ENCODE measurements at places on chromosomes 1 and 21.
A peak's percentile ranks its signal among the peaks of the same experiment; 100 is the strongest.

DNA sequence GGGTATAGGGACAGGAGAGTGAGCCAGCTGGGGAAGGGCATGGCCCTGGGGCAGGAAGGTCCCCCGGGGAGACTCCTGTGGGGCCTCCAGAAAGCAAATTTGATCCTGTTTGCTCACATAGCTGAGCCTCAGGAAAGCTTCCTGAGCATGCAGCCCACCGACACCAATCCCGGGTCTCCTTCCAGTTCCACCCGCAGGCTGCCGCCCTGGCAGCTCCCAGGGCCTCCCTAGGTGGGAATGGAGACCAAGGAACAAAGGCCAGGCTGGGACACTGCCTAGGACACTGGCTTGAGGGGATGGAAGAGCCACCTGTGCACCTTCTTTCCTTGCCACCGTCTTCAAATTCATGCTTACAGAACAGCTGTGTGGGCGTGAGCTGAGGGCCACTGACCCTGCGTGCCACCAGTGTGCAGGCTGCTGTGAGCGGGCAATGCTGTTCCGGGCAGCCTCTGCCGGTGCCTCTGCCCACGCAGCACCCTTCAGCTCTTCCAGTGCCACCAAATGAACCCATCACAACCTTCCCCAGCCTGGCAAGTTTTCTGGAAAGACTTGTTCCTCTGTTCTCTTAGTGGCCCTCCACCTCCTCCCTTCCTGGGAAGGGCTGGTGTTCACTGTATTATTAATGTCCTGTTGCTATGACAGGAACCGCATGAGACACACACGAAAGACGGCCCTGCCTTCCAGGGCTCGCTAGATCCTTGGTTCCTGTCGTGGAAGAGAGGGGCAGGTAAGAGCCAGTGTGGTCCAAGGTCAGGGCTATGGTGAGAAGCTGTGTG lies 53.6 kb downstream of the ACBD3 start:
- DNase-seq, result peak; percentile 13

DNA sequence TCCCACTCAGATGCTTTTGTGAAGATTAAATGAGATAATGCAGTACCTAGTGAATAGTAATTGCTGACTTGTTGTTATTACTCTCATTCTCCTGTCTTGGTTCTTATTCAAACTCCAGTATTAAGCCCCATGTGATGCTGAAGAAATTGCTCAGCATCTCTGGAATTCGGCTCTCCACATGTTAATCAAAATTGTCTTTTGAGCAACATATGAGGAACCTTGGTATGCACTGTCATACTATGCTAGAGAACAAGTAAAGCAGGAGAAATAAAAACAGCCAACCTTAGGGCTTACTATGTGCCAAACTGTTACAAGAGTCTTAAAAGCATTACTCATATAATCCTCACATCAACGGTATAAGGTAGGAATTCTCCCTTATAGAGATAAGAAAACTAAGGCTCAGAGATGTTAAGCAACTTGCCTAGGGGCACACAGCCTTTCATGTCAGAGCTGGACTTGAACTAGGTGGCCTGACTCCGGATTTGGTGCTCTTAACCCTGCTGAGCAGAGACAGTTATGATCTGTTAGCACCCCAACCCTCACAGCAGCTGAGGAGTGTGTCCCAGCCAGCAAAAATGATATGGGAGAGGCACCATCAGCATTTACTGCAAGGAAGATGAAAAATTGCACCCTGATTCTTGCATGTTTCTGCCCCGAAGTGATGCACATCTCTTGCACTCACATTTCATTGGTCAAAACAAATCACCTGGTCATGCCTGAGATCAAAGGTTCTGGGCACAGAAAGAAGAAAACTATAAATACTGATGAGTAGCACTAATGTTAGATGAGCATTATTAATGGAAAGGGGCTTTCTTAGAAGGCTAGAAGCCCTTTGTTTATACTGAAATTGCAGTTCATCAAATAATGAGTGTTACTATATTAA lies 102.3 kb downstream of the OMA1 start:
- DNase-seq, result no peak

GRCh38 chr1:180312926-180313325 lies 82.9 kb downstream of the LHX4 start:
- no peak for DNase-seq

- DNase-seq, result no peak
Measured at GRCh38 chr1:94863297-94863911, 43.2 kb downstream of the SLC44A3 start.

DNA sequence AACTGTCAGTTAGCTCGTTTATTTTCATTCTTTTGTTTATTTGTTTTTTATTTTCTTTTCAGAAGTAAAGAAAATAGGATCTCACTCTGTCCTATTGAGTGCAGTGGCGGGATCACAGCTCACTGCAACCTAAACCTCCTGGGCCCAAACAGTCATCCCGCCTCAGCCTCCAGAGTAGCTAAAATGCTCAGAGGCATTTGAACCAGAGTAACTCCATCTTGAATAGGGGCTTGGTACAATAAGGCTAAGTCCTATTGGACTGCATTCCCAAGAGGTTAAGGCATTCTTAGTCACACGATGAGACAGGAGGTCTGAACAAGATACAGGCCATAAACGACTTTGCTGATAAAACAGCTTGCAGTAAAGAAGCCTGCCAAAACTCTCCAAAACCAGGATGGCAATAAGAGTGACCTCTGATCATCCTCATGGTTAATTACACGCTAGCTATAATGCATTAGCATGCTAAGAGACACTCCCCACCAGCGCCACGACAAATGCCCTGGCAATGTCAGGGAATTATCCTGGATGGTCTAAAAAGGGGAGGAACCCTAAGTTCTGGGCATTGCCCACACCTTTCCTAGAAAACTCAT lies 13.1 kb upstream of the COP1 start:
- no peak for DNase-seq

- no peak for DNase-seq
Measured at GRCh38 chr1:72481420-72481970, 199.2 kb upstream of the NEGR1 start.

GRCh38 chr1:40383095-40383487 lies 9.6 kb downstream of the SMAP2 start:
- peak; percentile 48 for DNase-seq

- no peak for DNase-seq
Measured at GRCh38 chr1:101738475-101738874, 258.3 kb downstream of the OLFM3 start.

- no peak for DNase-seq
Measured at GRCh38 chr21:38766987-38767722, 38.6 kb upstream of the ETS2 start.

GRCh38 chr1:22371408-22371807 lies 80.2 kb upstream of the ZBTB40 start:
- DNase-seq, result no peak

- DNase-seq, result no peak
Measured at GRCh38 chr1:147585640-147586383, 44.5 kb downstream of the BCL9 start.

GRCh38 chr1:201968202-201968925 lies 13.1 kb downstream of the TIMM17A start:
- DNase-seq, result no peak

- no peak for DNase-seq
Measured at GRCh38 chr1:244046907-244047611, 4.0 kb upstream of the ZBTB18 start.

- DNase-seq, result no peak
Measured at GRCh38 chr21:39451332-39452206, at the start of gene SH3BGR. TSS of gene SH3BGR (plus strand) at chr21:39451970. CDS start at chr21:39452097, 127 bp downstream.

- no peak for DNase-seq
Measured at GRCh38 chr21:33816174-33816573, 99.4 kb downstream of the ATP5PO start.

- no peak for DNase-seq
Measured at GRCh38 chr1:224624432-224624831, 8.3 kb downstream of the CNIH3 start.

DNA sequence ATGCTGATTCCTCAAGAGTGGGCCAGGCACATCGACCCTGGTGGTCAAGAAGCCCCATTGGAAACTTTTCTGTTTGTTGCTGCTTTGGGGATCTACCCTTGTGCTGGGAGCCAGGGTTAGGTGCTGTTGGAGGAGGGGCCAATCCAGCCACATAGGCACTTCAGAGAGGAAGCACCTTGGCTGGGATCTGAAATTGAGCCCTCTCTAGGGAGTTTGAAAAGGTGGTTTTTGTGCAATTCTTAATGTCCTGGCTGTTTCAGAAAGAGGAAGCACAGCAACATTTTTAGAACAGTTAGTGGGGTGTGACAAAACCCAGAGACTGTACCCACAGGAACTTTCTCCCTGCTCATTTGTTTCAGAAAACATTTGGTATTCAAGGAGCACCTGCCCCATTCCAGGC lies 17.2 kb upstream of the BEND5 start:
- no peak for DNase-seq

GRCh38 chr21:44053567-44053966 lies 41.5 kb downstream of the TRAPPC10 start:
- DNase-seq, result no peak

DNA sequence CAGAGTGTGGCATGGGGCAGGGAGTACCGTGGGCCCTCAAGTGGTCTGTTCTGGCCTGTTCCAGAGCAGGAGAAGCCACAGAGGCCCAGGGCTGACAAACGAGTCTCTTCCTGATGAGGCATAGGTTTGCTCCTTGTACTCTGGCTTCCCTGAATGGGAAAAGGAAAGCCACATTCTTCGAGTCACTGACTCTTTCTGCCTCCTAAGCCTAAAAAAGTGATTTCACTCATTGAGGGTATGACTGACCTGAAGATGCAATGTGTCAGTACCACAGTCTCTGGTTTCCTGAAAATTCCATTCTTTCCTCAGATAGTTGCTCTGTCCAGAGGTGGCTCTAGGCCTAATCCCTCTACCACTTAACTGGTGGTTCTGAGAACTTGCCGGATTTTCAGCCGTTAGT lies 92.3 kb downstream of the KCNN3 start:
- DNase-seq, result no peak

DNA sequence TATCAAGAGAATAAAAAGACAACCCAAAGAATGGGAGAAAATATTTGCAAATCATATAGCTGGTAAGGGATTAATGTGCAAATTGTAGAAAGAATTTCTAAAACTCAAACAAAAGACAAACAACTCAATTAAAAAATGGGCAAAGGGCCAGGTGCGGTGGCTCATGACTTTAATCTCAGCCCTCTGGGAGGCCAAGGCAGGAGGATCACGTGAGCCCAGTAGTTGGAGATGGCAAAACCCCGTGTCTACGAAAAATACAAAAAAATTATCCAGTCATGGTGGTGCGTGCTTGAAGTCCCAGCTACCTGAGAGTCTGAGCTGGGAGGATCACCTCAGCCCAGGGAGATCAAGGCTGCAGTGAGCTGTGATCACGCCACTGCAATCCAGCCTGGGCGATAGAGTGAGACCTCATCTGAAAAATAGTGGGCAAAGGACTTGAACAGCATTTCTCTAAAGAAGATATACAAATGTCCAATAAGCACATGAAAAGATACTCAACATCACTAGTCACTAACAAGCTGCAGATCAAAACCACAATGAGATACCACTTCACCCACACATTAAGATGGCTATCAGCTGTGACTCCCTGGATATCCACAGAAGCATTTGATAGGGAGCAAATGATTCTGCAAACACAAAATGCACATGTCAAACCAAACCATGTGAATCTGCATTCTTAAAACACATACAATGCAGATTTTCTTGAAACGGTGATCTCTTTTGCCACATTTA lies 20.9 kb downstream of the SLC30A1 start:
- DNase-seq, result no peak

DNA sequence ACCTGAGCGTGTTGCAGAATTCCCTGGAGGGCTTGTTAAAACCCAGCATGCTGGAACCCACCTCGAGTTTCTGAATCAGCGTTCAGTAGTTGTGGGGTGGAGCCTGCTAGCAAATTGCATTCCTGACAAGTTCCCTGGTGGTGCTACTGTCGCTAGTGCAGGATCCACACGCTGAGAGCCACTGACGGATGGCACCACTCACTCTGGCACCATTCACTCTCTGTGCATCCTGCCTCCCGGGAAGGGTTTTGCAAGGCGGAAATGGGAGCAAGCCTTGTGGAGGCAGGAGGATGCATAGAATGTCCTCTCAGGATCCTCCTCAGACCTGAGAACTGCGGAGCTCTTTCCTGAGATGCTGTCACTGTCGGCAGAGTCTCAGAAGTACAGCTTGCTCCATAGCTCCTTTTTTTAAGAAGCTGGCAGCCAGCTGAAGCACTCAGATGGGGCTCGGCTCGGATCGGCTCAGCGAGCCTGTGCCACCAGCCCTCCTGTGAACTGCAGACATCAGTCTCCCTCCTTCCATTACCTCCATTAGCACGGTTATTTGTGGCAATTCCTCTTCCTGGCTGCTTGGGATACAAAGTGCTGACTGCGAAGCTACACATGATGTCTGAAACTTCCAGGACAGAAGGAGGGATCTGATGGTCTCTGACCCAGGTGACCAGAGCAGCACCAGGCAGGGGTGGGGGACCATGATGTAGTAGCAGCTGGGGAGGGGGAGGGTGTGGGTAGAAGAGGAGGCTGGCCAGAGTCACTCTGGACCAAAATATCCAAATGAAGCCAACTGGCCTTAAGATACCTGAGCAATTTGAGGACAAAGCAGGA lies 89.6 kb downstream of the C1orf94 start:
- DNase-seq, result peak; percentile 23
